ENCODE measurements at places on chromosomes 1 and 21.

- peak; percentile 50 for DNase-seq
Observed at GRCh38 chr1:226945106-226945857, 5.2 kb downstream of the COQ8A start.

DNA sequence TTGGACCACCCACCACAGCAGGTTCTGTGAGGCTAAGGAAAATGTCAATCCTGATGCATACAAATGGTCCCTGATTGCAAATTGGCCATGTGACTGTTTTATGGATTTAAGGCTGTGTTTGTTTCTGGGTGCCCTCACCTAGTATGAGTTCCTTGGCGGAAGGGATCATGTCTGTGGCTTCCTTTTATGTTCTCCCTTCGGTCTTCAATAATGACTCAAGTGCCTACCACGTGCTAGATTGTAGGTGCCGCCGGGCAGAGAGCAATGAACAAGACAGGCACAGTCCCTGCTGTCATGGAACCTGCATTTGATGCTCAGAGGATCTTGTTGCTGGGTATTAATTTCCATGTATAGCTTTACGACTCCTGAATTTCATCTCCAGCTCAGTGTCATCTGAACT lies 9.8 kb upstream of the VWA5B1 start:
- DNase-seq: no peak

DNA sequence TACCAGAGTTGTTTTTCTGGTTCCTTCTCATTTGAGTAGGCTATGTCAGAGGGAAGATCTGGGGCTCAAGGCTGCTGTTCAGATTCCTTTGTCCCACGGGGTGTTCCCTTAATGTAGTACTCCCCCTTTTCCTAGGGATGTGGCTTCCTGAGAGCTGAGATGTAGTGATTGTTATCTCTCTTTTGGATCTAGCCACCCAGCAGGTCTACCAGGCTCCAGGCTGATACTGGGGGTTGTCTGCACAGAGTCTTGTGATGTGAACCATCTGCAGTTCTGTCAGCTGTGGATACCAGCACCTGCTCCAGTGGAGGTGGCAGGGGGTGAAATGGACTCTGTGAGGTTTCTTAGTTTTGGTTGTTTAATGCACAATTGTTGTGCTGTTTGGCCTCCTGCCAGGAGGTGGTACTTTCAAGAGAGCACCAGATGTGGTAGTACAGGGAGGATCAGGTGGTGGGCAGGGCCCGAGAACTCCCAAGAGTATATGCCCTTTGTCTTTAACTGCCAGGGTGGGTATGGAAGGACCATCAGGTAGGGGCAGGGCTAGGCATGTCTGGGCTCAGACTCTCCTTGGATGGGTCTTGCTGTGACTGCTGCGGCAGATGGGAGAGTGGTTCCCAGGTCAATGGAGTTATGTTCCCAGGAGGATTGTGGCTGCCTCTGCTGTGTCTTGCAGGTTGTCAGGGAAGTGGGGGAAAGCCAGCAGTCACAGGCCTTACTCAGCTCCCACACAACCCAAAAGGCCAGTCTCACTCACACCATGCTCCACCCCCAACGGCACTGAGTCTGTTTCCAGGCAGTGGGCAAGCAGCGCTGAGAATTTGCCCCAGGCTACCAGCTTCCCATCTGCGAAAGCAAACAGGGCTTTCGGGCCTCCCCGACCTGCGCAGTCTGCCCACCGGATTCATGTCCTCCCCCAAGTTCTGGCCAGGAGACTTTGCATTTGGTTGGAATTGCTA lies 64.2 kb downstream of the SERINC2 start:
- peak; percentile 94 for DNase-seq

DNA sequence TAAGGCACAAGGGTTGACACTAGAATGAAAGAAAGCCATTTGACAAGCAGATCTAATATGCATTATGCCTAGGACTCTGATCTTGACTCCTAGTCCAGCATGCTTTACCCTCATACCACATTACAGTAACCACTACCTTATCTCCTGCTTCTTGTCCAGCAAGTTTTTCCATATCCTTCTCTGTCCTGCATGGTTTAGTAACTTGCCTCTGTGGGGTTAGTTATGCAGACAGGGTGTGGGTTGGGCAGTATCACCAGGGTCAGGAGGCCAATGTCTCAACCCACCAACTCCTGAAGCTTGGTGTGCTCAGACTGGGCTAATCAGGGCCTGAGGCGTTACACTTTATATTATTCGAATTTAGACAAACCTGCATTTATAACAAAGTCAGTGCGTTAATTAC lies 18.8 kb downstream of the DHDDS start:
- no peak for DNase-seq

- no peak for DNase-seq
Observed at GRCh38 chr21:37483776-37484175, 117.2 kb downstream of the DYRK1A start.

DNA sequence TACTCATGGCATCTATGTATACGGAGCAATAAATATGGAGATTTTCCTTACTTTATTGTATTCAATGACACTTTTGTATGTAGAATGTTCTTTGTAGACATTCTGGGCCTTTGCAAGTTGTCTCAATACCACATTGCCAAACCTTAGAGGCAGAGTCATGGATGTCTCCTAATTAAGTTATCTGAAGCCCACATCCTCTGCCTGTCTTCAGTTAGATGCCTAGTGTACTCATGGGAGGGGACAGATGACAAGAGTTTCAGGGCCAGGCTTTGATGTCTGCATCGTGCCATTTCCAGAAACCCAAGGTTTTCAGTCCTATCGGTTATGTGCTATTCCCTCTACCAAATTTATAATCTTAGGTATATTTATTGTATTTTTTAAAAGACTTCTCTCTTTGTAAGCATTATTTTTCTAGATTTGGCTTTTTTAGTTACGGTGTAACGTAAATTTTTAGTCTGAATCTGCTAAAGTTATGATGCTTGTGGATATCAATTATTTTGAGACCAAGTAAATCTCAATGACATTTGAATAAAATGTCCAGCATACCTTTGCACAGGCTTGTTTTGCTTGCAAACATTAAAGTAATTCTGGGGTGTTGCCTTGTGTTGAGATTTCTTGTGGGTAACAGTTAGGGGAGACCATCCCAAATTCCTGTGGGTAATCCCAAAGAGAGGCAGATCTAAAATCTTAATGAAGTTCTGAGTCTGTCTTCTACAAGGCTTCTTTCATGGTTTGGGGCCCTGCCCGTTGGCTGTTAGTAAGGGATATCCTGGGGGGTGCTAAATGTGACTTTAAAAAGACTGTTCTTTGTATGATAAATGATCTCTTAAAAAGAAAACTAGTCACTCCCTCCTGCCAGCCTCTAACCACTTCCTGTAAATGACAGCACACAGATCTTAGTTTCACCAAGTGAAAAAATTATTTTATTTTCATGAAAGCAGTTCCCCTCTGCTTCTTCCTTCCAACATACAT lies 8.0 kb upstream of the MACF1 start:
- DNase-seq: no peak

DNA sequence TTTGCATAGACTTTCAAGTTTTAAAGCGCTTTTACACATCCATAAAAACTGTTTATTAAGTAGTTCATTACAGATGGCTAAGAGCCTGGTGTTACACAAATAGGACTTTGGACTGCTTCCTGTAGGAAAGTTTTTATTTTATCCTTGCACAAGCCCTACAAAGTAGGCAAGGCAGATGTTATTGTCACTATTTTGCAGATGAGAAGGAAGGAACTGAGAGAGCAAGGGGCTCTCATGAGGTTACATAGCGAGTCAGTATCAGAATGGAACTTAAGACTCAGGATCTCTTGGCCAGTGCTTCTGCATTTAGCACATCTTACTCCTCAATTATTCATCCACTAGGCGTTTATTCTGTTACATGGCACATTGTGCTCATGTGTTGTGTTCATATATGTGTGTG lies 2.6 kb upstream of the MAPKAPK2 start:
- DNase-seq: no peak

- DNase-seq: no peak
Observed at GRCh38 chr1:47758341-47759250, 238.6 kb downstream of the TRABD2B start.

DNA sequence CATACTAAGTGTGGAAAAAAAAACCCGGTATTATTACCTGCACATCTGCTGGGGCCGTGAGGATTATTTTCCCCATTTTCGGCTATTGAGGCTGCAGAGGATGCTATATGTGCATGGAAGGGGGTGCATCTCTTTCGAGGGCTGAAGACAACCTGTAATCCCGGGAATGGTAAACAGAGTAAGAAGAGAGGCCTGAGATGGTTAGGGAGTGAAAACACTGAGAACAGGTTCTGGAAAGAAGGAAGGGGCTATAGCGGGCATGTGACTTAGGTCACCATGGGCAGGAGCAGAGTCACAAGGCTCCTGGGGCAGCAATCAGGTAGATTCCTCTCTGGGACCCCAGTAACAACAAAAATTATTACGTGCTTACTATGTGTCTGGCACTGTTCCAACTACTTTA lies 299.1 kb downstream of the RRAGC start:
- no peak for DNase-seq

DNA sequence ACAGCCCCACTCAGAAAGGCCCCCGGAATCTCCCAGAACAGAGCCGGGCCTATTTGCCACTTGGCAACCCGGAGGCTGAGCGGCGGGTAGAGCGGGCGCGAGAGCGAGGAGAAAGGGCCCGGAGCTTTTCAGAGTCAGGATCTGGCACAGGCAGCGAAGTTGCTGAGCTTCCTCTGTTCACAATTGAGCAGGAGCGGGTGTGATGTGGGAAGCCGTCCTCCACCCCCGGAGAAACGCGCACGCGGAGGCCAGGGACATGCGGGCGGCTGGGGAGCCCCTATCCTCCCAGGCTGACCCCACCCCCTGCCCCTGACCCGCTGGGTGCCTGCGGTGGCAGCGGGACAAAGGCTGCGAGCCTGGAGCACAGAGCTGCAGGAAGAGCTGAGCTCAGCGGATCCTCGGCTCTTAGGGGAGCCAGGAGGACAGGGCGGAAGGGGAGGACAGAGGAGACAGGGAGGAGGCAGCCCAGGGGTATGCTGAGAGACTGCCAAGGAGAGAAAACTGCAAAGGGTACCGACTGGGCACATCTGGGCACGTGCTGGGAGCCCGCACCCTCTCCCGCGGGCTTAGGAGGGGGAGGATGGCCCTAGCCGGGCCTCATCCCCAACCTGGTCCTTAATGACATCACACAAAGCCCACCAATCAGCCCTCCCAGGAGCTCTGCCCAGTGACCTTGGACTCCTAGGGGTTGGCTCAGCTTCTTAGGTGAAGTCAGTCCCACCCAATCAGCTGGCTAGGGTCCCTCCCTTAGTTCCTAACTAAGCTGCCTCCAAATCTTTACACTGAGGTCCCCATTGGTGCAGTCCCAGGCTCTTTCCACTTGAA lies 9.3 kb downstream of the KIF21B start:
- no peak for DNase-seq

- DNase-seq: no peak
Observed at GRCh38 chr1:19759740-19760089, 40.0 kb downstream of the TMCO4 start.

DNA sequence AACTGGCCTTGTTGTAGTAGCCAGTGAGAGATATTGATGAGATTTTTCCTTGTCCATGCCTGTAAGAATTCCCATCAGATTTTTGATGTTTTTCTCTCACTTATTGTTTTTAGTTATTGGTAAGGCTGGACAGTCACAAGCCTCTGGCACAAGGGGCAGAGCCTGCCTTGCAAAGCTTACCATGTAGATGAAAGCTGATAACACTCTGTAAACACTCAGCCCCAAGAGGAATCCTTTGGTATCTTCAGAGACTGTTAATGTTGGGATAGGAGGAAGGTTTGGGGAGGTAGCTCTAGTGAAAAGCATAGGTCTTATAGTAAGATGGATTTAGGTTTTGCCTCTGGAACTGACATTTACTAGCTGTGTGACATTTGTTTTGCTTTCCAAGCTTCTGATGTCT lies 37.7 kb downstream of the MARK1 start:
- DNase-seq: no peak

DNA sequence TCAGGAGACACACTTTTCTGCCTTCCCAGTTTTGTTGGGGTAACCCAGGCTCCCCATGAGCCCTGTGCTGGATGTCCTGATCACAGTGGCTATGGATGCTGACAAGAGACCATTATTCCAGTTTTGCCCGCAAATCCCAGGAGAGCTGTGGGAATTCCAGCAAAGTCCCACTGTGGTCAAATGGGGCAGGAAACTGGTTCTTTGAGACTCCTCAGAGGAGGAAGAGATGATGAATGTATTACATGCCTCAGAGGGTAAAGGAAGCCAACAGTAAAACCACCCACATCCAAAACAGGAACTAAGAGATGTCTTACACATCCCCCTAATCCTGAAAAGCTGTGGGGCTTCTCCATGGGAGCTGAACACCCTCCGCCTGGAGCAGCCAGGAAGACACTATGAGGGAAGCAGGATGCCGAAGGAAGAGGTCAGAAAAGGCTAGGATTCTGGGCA lies 12.8 kb upstream of the MPZL1 start:
- DNase-seq: no peak

DNA sequence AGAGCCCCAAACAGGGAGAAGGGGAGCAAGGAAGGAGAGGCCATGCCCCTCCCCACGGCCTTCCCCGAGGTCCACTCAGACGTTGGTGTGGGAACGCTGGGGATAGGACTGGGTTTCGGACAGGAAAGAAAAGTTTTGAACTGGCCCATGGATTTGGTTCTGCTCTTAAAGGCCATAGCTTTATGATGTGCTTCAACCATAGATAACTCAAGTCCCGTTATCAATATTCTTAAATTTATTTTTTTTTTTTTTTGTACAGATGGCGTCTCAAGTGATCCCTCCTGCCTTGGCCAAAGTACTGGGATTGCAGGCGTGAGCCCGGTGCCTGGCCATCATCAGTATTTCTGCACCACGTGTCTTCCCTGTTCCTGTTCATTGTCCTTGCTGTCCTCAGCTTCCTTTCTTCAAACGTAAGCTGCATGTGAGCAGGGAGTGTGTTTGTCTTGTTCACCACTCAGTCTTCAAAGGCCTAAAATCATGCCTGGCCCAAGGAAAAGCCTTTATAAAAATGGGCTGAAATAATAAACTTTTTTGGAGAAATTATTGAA lies 820 bp upstream of the KRTAP10-1 start:
- no peak for DNase-seq
